ENCODE measurements at places on chromosomes 1 and 21.

- peak; percentile 4 for DNase-seq
Measured at GRCh38 chr1:194378517-194378916, 1192.1 kb upstream of the B3GALT2 start.

- DNase-seq = peak; percentile 82
Measured at GRCh38 chr1:192702212-192702902, 66.4 kb downstream of the RGS13 start.

DNA sequence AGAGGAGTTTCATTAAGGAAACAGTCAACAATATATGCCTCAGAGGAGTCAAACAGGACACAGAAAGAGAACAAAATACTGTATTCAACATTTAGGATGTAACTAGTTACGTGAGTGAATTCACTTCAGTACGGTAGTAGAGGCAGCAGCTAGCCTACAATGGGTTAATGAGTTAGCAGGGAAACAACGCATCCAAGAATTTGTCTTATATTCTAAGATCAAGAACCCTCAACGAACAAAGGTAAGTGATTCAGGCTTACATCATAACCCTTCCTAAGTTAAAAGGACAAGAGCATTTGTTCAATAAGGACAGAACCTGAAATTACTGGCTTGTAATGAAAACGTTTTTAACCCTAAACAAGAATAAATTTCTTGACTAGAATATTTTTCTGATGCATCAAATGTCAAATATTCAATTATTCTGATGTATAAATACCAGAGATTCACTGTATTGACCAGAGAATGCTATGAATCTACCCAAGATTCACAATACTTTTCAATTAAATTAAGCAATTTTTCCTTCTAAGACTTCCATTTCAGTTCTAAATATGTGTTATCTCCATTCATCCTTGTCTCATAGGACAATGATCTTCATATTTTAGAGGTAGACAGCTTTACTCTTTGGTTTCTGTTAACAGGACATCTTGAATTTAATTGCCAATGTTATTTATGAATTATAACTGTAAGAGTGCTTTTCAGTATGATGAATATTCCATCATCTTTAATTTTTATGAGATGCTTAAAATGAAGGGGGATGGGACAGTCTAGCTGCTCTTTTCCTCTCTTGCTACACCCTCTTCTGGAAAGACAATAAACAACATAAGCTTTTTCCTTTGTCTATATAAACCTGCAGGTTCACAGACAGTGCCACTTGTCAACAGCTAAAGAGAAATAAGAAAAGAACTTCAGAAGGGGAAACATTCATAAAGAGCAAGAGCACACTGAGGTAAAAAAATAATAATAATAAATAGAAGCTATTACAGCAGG is 209.5 kb downstream of the SMYD3 start:
- DNase-seq = no peak

DNA sequence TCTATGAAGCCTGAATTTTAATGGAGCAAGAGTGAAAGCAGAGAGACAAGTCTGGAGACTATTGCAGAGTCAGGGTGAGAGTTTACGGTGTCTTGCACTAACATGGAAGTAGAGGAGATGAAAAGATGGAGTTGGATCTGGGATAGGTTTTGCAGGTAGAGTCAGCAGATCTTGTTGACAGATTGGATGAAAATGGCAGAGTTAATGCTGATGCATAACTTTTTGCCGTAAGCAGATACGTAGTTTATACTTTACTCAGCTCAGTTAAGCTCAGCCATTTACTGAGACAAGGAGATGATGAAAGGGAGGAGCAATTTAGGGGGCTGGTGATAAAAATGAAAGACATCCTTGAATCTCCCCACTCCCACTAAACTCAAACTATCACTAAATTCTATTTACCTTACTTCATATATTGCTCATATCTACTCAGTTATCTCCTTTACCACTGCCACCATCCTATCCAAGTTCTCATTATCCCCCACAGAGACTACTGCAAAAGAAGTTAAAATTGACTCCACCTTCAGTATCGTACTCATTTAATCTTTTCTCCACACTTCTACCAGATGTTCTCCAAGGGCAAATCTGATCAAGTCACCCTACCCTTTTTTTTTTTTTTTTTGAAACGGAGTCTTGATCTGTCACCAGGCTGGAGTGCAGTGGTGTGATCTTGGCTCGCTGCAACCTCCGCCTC is 13.8 kb downstream of the C1orf185 start:
- DNase-seq = no peak

DNA sequence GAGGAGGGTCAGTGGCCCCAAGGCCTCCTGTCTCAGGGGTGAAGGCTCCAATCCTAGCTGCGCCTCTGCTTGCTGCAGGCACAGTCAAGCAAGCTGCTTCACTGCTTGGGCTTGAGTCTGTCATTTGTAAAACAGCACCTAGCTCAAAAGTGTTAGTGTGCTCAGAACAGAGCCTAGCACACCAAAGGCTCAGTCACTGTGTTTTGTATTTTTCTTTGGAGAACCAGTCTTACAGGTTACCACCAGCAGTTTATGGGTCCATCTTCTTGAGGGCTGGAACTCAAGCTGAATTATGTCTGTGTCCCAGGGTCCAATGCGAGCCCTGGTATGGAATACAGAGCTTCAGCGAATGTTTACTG is 113.6 kb downstream of the DMRTB1 start:
- DNase-seq = no peak

DNA sequence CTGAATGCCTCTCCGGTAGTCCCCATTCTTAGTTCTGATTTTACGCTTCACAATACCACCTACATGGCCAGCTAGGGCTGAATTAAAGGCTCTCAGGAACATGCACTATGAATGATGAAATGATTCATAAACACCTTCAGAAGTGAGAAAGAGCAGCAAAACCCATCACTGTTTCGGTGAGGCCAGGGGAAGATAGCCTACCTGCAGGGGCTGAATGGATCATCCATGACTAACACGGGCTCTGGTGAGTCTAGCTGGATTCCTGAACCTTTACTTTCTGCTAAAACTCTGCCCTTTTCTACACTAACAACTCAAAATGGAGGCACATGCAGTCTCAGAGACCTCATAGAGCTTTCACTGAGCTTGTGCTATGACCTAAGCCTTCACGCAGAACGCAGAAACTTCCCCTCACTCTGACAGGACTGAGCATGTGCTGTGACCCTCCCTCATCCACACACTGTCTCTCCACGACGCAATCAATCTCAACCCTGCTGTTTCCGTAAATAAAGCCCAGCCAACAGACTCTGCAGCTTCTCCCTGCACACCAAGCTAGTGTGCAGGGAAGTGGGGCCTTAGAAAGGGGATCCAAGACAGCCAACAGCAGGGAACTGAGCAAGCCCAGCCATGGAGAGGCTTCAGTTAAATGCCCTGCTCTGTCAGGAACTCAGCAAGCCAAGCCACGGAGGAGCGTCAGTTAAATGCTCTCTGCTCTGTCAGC is 207.8 kb downstream of the SLC45A1 start:
- DNase-seq = peak; percentile 88

- DNase-seq = no peak
Measured at GRCh38 chr21:32878661-32879060, 107.1 kb upstream of the PAXBP1 start.

GRCh38 chr1:23037081-23037740 is 17.9 kb downstream of the KDM1A start:
- DNase-seq = no peak

DNA sequence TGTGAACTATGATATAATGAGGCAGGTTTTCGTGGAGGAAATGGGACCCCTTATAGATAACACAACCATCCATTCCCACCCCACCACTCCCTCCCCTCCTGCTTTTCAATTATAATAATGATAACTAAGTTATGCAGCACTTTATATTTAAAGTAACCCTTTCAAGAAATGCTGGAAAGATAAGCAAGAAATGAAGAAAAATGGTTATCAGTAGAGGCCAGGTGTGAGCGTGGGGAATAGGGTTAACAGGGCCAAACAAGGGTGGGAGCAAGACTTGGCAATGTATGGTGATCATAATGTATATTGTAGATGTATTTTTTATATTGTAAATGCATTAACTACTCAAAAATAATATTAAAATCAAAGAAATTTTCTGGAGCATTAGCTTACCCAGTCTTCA is 133.4 kb downstream of the PBX1 start:
- no peak for DNase-seq
